ENCODE measurements at places on chromosomes 4 and X.

DNA sequence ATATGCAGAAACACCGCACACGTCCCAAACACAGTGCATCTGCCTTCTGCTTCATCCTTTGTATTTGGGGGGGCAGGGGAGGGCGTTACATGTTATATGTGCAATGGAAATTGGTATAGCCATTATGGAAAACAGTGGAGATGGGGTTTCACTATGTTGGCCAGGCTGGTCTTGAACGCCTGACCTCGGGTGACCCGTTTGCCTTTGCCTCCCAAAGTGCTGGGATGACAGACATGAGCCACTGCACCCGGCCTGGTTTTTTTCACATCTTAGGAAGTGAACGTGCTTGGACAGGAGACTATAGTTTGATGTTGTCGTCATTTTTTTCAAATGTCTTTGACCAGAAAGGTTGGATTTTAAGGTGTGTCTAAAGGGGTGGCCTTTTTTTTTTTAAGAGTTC lies 88.6 kb downstream of the DHRSX start:
- no peak for DNase-seq

DNA sequence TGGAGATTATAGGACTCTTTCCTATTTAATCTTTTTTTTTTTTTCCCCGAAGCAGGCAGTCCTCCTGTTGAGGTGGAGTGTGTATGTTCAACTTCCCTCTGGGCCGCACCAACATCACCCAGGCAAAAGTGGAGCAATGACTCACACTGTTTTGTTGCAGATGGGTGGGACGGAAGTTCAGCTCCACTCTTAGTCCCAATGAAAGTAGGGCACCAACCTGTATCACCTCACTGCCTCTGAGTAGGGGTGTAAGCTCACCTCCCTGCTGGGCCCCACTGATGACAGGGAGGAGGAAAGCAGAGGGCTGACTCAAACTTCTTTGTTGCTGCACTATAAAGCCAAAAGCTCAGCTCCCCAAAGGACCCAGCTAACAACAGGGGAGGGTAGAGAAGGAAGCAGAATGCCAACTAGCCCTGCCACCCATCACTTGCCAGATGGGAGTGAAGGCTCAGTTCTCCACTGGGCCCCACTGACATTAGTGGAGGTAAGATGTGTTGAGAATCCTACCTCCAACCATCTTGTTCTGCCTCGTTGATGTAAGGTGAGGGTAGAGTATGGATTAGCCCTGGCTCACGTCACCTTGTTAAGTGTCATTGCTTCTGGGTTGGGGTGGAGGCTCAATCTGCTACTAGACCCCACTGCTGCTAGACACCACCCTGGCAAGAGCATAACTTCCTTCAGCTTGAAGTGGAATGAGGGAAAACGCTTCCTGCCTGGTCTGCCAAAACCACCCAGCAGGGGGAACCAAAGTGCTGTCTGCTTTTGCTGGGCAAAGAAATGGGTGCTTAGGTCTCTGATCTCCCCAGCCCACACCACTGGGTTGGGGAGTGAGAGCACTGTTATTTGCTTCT lies 14.1 kb downstream of the RPS6KA3 start:
- DNase-seq: peak; percentile 59

GRCh38 chrX:41909068-41909467 lies 14.3 kb downstream of the CASK start:
- DNase-seq: no peak

DNA sequence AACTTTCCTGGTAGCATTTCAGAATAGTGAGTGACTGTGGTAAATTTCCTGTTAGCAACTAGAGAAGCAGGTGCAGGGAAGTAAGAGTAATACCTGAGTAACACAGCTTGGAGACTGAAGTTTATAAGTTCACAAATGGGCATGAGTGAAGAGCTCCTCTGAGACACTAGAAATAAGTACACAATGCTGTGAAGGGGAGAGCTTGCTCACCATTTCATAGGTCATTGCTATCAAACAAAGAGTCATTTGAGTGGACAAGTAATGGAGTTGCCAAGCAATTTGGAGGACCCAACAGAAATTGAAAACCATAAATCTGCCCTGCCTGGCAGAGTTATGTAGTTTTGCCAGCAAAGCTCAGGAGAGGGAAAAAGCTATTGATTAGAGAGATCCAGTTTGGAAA lies 523.6 kb downstream of the TRAM1L1 start:
- DNase-seq: no peak

DNA sequence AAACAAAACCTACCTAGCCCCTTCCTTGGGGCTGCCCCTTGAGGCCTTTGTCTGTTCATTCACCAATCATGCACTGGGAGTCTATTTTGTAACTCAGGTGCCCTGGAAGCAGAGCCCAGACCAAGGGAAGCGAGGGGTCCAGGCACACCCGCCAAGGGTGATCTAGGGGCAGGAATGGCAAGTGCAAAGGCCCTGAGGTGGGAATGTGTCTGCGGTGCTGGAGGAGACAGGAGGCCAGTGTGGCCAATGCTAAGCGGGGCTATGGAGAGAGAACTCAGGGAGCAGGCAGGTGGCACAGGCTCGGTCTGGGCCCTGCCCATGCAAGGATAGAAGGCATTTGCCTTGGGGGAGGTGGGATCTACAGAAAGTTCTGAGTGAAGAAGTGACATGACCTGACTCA lies 3.5 kb upstream of the SH3BP2 start:
- DNase-seq: no peak

DNA sequence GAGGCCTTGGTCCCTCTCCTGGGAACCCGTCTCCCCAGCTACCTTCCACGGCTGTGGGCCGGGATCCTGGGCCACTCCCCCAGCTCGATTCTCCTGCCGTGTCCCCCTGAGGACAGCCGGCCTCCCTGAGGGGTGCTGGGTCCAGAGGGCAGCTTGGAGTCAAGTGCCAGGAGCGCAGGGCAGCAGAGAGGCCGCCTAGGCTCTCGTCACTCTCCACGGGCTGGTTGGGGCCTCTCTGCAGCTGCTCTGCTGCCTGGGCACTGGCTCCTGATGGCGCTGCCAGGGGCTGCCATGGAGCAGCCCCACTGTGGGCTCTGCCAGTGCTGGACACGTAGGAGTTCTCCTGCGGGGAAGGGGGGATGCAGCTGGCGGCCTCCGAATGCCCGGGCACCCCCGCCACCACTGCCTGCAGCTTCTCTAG lies 6.7 kb downstream of the IRAK1 start:
- no peak for DNase-seq

DNA sequence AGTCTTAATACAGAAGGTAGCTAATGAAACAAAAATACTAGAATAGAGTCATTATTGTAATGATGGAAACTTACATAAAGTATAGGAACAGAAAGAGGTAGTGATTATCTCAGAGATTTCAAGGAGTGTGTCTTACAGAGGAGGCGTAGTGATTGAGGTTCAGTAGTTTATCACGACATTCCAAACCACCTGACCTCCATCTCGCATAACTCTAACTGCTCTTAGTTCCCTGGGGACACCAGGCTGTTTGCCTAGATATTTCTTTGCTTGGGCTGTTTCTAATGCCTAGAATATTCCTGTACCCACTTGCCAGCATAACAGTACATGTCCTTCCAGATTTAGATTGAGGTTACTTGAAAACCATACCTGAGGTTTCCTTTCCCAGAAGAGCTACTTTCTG lies 29.1 kb downstream of the STAG2 start:
- DNase-seq: no peak

DNA sequence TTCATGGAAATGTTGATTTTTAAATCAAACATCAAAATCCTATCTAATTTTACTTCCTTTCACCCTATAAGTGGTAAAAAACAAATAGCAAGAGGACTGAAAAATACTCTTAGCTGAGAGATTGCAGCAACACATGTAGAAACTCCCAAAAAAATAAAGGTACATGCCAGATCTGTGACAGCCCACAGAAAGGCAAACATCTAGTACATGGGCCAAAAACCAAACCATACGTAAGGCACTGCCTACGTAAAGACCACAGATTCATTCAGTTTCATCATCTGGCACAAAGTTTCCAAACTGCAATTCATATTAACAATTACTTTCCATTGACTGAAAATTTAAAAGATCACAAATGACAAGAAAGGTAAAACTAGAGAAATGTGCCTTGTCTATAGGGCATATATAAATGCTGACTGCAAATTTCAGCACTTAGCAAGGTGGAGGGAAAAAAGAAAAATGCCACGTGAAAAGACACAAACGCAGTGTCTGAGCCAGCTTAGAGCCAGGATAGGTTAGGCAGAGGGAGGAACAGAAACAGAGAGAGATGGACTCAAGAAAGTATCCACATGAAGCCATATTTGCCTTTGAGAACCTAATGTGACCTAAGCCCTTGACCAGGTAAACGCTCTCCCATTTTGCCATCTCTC lies 88.1 kb downstream of the TSPAN5 start:
- DNase-seq: no peak

- DNase-seq: no peak
Observed at GRCh38 chrX:57453901-57454300, 137.9 kb upstream of the ZXDB start.

- DNase-seq: no peak
Observed at GRCh38 chr4:187179086-187180058, 455.7 kb upstream of the FAT1 start.

DNA sequence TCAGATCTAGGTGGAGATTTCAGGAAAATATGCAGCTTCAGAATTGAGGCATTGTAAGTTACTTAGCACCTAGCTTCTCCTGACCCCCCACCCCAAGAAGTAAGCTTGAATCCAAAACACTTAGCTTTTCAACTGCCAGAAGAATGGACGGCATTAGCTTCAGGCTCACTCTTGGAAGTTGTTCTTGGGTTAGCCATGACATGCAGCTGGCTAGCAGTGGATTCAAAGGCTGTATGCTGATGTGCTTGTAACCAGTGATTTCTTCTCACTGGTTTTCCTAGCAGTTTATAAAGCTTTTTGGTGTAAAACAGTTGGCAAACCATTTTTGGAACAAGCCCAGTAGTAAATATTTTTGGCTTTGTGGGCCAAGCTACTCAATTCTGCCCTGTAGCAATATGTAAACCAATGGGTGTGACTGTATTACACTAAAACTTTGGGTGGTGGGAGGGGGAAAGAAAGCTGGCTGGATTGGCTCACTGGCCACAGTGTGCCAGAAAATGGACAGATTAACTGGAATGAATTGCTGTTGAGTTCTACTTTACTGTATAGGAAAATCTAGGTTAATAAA lies 85.6 kb downstream of the SHROOM2 start:
- no peak for DNase-seq

GRCh38 chrX:29617276-29617675 lies 598.1 kb upstream of the MAGEB2 start:
- DNase-seq: no peak

DNA sequence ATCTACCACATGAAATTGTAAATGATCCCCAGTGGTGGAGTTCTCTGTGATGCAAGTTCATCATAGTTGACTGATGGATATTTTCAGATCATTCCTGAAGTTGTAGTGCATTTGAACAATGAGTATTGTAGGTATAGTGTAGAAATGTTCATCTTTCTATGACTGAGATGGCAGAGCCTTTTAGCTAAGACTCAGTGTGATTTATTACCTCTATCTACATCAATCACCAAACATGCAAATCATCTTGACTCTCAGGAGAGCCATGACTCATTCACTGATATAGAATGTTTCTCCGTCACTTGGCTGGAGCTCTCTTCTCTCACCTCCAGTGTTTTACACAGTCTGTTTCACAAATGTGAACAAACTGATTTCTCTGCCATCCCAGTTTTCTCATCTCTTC lies 392.6 kb downstream of the IL1RAPL1 start:
- DNase-seq: no peak

DNA sequence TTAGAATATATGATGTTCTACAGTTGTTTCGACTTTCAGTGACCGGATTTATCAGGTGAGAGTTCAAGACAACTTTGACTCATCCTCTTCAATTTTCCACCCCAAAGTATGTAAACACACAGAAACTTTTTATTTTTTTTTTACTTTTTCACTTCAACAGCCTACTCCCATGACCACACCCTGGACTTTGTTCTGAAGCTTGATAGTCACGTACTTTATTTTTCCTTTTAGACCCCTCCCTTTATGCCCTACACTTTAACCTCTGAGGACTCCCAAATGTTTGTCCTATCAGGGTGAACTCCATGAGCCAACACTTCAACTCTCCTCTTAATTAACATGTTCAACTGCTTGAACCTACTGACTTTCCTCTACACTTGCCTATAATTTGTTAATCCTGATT lies 2.5 kb upstream of the DDX60 start:
- no peak for DNase-seq

DNA sequence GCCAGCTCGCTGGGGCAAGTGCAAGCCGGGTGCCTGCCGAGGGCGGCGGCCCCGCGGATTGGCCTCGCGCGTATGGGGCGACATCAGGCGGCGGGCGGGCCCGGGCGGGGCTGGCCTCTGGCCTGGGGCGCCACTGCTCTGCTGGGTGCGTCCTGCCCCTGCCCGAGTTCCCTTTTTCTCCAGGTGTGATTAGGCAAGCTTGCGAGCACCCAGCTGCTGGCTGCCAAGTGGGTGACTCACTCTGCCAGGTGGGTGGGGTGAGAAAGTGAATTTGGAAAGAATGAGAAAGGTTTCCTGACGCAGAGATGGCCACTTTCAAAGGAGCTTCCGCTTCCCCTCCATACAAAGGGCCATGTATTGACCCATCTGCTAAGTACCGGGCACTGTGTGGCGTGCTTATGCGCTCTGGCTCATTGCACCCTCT lies 32.5 kb downstream of the FGFBP1 start:
- no peak for DNase-seq

GRCh38 chrX:22351966-22352365 lies 79.3 kb downstream of the CBLL2 start:
- no peak for DNase-seq

DNA sequence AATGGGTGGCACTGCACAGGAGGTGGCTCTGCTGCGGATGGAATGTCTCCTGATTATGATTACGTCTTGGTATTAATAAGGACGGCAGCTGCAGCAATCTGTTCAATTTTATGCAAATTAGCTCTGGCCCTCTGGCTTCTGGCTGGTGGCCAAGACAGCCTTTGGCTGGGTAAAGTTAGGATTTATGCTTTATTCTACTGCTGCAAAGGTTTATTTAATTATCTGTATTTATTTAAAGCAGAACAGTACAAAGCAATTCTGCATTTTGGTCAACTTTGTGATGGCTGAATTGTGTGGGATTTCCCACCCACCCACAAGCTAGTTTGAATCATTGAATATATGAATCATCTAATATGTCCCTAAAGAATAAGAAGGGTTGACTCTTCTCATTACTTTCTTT lies 745.6 kb upstream of the FAM241A start:
- DNase-seq: no peak

DNA sequence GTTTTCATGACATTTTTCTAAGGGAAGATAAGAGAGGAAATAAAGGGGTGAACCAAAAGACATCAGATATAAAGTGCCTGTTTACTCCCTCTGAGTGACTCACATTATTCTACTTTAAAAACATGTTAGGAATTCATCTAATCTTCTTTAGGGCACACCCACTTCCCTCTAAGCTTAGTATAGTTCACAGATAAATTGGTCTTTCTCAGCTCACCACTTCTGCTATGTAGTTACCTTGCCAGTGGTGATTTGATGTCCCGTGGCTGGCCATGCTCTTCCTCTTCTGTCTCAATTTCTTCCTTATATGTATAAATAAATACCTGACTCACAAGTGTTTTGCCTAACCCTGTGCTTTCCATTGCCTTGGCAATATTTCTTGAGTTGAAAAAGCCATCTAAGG lies 96.8 kb downstream of the PDLIM5 start:
- no peak for DNase-seq

DNA sequence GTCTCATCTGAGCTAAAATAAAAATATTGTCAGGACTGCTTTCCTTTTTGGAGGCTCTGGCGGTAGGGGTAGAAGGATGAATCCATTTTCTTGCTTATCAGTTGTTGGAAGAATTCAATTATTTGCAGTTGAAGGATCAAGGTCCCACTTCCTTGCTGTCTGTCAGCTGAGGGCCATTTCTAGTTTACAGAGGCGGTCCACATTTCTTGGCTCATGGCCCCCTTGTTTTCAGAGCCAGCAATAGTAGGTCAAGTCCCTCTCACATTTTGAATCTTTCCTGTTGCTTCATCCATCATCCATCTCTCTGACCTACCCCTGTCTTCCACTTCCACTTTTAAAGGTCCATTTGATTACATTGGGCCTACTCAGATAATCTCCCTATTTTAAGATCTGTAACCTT lies 1099.3 kb upstream of the DIAPH2 start:
- no peak for DNase-seq

Data from stimulated activated effector memory CD8-positive, alpha-beta T cell treated with anti-CD3 and anti-CD28 coated beads, Interleukin-12 subunit alpha, Interleukin-12 subunit beta, amount 100 ng/mL, for 72 hours (primary cell).